ENCODE measurements at places on chromosomes 1 and 21. TPM values are rescaled to one million over a fixed set of nuclear protein-coding genes. Genes with fewer than 3 reads are reported as not detected.
A peak's percentile ranks its signal among the peaks of the same experiment; 100 is the strongest.

DNA sequence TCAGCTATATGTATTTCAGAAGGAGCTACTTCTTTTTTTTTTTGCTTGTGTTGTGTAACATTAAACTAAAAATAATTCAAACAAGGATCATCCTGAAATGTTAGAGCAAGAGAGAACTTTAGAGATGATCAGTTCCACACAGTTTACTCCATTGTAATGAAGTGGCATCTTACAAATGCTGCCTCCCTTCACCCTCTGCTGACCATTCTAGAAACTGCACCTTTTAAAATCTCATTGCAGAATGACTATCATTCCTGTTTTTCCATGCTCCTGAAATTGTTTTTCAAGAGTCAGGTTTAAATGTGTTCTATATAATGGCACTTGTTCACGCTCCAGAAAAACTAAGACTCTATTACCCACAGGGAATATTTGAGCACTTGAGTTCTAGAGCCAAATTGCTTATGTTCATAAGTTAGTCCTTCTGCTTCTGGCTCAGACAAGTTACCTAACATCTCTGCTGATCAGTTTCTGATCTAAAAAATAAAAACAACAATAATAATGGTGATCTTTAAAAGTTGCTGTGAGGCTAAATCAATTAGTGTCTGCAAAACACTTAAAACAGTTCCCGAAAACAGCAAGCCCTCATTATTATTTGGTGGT, 21.5 kb upstream of the SLC44A5 start:
- no peak for DNase-seq
- no peaks in the 10 kb centered on the region for H3K36me3 ChIP-seq
- no peak overlapping the region for H3K4me3 ChIP-seq

DNA sequence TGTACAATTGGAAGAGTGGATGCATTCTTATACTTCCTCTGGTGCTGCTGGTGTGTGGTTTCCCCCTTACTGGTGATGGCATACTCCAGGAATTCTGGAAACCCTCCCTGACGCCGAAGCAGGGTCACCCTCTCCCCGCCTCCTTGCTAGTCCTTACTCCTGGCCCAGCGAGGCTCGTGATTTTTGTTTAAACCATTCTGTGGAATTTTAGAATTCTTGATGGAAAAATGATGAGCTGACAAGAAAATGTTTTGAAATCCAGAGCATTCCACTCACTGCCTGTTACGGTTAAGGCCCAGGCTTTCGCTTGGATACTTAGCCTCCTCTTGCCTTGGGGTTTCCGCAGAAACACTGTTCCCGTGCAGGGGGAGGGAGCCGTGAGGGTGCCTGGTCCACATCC, 41.1 kb downstream of the IL6R start:
- peak overlapping the region; percentile 39 for H3K4me3 ChIP-seq
- no peaks in the 10 kb centered on the region for H3K27me3 ChIP-seq
- peaks cover 12% of the 10 kb centered on the region for H3K36me3 ChIP-seq
- H3K4me1 ChIP-seq = peaks cover 42% of the 10 kb centered on the region
- H3K27ac ChIP-seq = peak overlapping the region; percentile 97

DNA sequence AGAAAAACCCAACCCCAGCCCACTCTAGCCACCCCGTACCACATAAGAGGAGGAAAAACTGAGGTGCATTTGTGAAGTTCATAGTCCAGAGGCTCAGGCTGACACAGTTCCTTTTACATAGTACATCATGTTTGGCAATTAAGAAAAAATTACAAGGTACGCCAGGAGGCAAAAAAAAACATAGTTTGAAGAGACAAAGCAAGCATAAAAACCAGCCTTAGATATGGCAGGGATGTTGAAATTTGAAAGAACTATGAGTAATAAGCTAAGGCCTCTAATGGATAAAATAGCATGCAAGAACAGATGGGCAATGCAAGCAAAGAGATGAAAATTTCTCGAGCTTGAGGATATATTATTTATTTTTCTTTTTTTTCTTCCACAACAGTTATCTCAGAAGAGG, 31.9 kb downstream of the MIXL1 start:
- H3K27ac ChIP-seq = no peak overlapping the region
- peaks cover 8% of the 10 kb centered on the region for H3K36me3 ChIP-seq
- no peak for DNase-seq
- no peak overlapping the region for H3K4me3 ChIP-seq

- peaks cover 9% of the 10 kb centered on the region for H3K4me1 ChIP-seq
- no peaks in the 10 kb centered on the region for H3K36me3 ChIP-seq
- no peak for DNase-seq
- H3K4me3 ChIP-seq = no peak overlapping the region
- H3K27ac ChIP-seq = no peak overlapping the region
- no peaks in the 10 kb centered on the region for H3K27me3 ChIP-seq
These were observed 854.4 kb downstream of the LTN1 start for GRCh38 chr21:28138272-28138671.

The PLEKHN1 gene
- 0.21 TPM for total RNA-seq

- DNase-seq = no peak
- peak overlapping the region; percentile 43 for H3K27ac ChIP-seq
- peaks cover 42% of the 10 kb centered on the region for H3K4me1 ChIP-seq
These were observed 8.1 kb upstream of the SLX9 start for GRCh38 chr21:44931501-44932407.

DNA sequence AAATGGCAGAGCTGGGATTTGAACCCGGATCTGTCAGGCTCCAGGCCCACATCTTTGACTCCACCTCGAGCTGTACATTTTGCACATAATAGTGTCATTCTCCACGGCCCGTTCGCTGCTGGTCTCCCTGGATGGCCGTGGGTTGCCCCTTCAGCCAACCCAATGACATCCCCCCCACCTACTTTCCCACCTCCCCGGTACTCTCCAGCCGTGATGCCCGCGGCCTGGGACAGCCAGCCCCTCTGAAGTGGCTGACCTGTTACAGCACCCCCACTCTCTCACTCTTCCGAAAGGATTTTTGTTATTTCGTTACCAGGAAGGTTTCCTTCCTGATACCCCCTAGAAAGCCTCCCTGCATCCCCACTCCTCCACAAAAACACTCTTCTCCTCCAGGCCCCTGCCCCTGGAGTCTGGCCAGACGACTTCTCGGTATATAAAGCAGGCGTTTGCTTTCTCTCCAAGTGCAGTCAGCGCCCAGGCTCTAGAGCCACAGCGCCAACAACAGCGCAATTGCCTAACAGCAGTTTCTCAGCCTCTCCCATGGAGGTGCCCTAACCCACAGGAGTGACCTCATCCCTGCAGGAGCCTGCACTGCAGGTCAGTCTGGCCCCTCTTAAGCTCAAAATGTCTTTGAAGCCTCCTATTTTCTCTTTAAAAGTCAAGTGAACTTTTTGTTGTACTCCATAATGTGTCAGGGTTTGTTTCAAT, 14.5 kb upstream of the GJB5 start:
- H3K4me3 ChIP-seq = no peak overlapping the region
- H3K27ac ChIP-seq = no peak overlapping the region
- peaks cover 13% of the 10 kb centered on the region for H3K27me3 ChIP-seq

DNA sequence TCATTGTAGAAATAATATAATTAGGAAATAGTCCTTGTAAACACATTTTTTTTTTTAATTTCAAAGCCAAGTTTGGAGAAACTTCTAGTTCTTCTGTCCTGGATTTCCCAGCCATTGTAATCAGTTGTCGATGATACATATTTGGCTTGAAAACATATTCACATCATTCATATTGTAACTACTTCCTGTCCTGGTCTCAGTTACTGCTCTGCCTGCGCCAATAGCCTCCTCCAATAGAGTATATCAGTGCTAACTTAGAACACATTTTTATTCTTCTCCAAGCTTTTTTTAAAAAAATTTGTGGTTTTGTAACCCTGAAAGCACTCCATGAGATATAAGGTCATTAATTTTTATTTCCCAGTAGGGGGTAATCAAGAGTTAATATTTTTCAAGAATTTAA, 46.1 kb upstream of the FMO2 start:
- no peak overlapping the region for H3K4me3 ChIP-seq
- peaks cover 4% of the 10 kb centered on the region for H3K27me3 ChIP-seq
- H3K4me1 ChIP-seq = peaks cover 84% of the 10 kb centered on the region
- H3K27ac ChIP-seq = no peak overlapping the region
- peaks cover 5% of the 10 kb centered on the region for H3K36me3 ChIP-seq

The INSRR gene
- total RNA-seq = 0.08 TPM

The HUNK gene
- total RNA-seq = 1.8 TPM

GRCh38 chr1:21497466-21498061, 11.7 kb upstream of the ALPL start:
- no peaks in the 10 kb centered on the region for H3K27me3 ChIP-seq
- H3K36me3 ChIP-seq = no peaks in the 10 kb centered on the region
- no peak for DNase-seq
- H3K4me1 ChIP-seq = peaks cover 13% of the 10 kb centered on the region
- H3K27ac ChIP-seq = no peak overlapping the region

DNA sequence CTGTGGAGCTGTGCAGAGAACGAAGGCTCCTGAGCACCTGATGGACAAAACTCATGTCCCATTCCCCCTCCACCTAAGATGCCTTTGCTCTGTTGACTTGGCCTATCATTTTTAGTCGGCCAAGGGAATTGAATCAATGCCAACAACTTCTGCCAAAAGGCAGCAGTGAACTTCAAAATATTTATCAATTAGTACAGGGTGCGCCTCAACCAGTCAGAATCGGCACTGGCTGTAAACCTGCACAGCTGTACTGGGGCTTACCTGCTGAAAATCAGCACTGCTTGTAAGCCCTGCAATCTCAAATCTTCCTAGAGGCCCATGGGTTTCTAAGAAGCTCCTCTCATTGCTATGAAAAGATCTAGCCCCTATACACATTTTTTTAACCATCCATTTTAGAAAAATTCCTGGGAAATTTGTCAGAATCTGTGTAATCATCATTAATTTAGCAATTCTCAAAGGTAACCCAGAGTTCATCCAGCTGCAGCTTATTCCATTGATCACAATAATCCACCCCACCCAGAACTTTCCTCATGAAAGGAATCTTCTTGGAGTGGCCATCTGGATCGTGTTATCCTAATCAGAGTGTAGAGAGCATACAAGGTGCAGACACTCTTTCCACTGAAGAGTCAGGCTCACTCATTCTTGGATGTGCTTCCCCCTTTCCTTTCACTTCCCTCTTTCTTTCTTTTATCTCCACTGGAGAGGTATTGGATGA, 40.2 kb downstream of the ADAMTS1 start:
- no peaks in the 10 kb centered on the region for H3K27me3 ChIP-seq
- no peak overlapping the region for H3K27ac ChIP-seq

The PHGDH gene
- 271 TPM for total RNA-seq

DNA sequence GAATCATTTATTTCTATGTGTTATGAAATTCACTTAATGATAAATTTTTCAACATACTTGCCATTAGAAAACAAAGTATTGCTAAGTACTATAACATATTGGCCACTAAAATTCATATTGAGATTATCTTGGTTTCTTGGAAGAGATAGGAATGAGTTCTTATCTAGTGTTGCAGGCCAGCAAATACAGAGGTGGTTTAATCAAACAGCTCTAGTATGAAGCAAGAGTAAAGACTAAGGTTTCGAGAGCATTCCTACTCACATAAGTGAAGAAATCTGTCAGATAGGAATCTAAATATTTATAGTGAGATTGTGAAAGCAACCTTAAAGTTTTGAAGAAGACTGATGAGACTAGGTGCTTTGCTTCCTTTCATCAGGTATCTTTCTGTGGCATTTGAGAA, 37.9 kb upstream of the FOXE3 start:
- H3K27ac ChIP-seq = no peak overlapping the region
- H3K27me3 ChIP-seq = no peaks in the 10 kb centered on the region
- H3K4me1 ChIP-seq = peaks cover 10% of the 10 kb centered on the region
- H3K36me3 ChIP-seq = peaks cover 38% of the 10 kb centered on the region

The EPS8L3 gene
- total RNA-seq = not detected

- H3K27ac ChIP-seq = peak overlapping the region; percentile 88
- no peaks in the 10 kb centered on the region for H3K36me3 ChIP-seq
- H3K4me3 ChIP-seq = peak overlapping the region; percentile 86
- no peak for DNase-seq
- no peaks in the 10 kb centered on the region for H3K27me3 ChIP-seq
These were observed 1.0 kb downstream of the EGLN1 start for GRCh38 chr1:231420959-231421545.

- H3K36me3 ChIP-seq = peaks cover 16% of the 10 kb centered on the region
- H3K4me3 ChIP-seq = peak overlapping the region; percentile 89
- peak; percentile 82 for DNase-seq
- H3K4me1 ChIP-seq = peaks cover 17% of the 10 kb centered on the region
- no peaks in the 10 kb centered on the region for H3K27me3 ChIP-seq
These were observed 376 bp downstream of the SF3A3 start for GRCh38 chr1:37989361-37989930.

The COL24A1 gene
- 0.47 TPM for total RNA-seq

The LCK gene
- total RNA-seq = not detected

DNA sequence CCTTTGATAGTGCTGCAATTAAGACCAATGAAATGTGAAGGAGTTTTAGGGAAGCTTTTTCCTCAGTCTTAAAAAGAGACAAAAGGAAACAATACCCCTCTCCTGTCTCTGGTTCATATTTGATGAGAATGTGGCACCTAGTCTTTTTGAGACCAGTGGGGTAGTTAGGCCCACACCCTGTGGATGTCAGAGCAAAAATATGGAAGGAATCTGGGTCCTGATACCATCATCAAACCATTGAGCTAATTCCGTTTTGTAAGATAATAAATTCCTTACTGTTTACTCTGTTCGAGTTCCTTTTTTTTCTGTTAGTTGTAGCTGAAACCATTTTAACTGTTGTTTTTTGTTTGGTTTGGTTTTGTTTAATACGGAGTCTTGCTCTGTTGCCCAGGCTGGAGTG, 33.3 kb downstream of the PTPRC start:
- no peak for DNase-seq
- H3K27me3 ChIP-seq = no peaks in the 10 kb centered on the region
- no peaks in the 10 kb centered on the region for H3K36me3 ChIP-seq
- H3K4me1 ChIP-seq = peaks cover 34% of the 10 kb centered on the region
- no peak overlapping the region for H3K27ac ChIP-seq

GRCh38 chr1:110617116-110617515, 11.0 kb upstream of the KCNA2 start:
- H3K27me3 ChIP-seq = peaks cover 45% of the 10 kb centered on the region
- H3K27ac ChIP-seq = no peak overlapping the region
- peaks cover 4% of the 10 kb centered on the region for H3K4me1 ChIP-seq
- no peak overlapping the region for H3K4me3 ChIP-seq
- DNase-seq = no peak
- no peaks in the 10 kb centered on the region for H3K36me3 ChIP-seq

- H3K36me3 ChIP-seq = peaks cover 38% of the 10 kb centered on the region
- no peak overlapping the region for H3K4me3 ChIP-seq
- H3K27ac ChIP-seq = no peak overlapping the region
- DNase-seq = no peak
- H3K27me3 ChIP-seq = no peaks in the 10 kb centered on the region
These were observed 58.4 kb upstream of the MYOCOS start for GRCh38 chr1:171563675-171564074.
